Non-pigmented ciliary epithelial cell (primary cell): ENCODE measurements at places on chromosomes 1 and 21.

GRCh38 chr1:58883037-58883887 is 99.4 kb upstream of the JUN start:
- DNase-seq, result peak; percentile 95

DNA sequence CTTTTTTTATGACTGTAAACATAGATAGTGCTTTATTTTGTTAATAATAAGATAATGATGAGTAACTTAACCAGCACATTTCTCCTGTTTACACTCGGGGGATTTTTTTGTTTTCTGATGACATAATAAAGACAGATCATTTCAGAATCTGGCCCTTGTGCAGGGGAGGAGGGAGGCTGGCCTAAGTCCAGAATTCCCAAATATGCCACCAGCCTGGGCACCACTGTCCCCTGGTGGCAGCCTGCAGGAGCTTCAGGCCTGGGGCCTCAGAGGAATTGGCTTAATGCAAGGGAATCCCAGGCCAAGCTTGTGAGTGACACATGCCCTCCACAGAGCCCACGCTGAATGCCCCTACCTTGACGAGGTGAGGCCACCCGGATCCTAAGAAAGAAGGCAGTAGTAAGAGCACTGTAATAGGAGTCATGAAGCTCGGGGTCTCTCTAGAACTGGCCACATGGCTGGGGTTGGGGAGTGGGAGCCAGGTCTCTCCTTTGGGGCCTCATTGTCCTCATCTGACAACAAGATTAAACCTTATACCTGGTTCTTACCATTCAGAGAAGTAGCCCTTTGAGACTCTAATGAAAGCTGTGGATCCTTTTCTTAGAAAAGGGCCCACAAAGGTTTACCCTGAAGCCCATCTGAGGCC is 24.1 kb downstream of the ETNK2 start:
- DNase-seq, result peak; percentile 55

- DNase-seq, result no peak
Observed at GRCh38 chr1:27307874-27308598, 13.9 kb upstream of the TMEM222 start.

DNA sequence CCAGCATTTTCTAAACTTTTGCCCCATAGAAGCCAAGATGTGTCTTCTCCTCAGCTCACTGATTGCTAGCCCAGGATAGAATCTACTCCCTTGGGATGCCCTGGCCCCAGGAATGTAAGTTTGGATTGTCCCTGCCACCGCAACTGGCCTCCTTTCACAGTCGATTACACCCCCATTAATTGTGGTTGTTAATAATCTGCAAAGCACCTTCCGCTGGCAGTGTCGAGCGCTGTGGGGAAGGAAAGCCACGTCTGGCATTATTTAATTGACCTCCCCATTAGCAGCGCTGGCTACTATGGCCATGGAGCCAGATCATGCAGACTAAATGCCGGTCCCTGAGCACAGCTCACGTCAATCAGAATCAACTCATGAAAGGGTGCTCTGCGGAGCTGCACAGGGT is 597.3 kb upstream of the PLXNA2 start:
- DNase-seq, result no peak

DNA sequence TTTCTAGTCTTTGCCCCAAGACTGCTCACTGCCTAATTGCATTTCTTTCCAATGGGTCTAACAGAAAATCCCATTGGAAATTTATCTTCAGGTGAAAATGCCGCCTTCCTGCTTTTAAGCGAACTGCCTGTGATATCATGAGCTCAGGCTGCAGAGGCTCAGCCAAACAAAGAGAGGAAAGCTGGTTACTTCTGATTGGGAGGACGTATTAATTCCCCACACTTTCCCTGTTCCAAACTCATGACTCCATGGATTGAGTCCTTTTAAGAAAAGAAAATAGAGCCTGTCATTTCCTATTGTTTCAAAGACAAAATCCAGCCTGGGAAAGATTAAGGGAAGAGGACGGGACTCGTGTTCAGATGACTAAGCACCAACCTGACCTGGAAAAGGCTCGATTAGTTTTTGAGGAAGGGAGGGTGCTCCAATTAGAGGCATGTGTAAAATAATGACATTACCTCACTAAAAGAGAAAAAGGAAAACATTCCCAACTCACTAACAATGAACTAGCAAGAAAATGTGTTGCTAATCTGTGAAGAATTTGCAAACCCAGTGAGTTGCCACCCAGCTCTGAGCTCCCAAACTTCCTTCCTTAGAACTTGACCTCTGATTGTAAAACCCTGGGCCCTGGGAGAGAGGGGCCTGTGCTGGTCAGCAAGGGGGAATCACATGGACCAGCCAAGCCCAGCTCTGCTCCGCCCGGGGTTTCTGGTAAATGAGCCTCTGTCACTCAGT is 61.2 kb downstream of the TCP10L start:
- DNase-seq, result no peak

DNA sequence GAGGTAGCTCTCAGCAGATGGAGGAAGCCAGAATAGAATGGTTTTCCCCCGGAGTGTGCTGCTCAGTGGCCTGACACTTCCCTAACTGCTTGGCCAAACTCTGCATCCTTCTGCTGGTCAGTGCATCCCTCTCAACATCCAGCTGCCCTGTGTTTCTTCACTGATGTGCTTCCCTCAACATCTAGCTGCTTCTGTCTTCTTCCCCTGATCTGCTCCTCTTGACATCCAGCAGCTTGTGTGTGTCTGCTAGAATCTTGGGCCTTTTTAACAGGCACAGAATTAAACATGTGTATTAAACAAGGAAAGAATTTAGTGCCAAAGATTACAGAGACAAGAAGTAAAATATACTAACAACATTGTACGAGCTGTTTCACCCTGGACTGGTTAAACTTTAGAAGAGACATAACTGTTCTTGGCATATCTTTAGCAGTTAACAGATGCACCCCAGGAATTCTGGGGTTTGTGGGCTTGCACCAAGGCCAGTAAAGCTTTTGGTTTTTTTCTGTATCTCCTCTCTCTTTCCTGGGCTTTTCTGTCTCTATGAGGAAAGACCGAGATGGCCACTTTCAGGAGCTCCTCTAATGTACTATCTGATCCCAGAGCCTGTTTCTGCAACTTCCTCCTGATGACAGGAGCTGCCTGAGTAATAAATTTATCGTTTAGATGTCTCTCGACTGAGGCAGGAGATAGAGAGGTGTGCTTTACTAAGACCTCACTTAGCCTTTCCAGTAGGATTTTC is 34.8 kb upstream of the HSD3B1 start:
- DNase-seq, result no peak

DNA sequence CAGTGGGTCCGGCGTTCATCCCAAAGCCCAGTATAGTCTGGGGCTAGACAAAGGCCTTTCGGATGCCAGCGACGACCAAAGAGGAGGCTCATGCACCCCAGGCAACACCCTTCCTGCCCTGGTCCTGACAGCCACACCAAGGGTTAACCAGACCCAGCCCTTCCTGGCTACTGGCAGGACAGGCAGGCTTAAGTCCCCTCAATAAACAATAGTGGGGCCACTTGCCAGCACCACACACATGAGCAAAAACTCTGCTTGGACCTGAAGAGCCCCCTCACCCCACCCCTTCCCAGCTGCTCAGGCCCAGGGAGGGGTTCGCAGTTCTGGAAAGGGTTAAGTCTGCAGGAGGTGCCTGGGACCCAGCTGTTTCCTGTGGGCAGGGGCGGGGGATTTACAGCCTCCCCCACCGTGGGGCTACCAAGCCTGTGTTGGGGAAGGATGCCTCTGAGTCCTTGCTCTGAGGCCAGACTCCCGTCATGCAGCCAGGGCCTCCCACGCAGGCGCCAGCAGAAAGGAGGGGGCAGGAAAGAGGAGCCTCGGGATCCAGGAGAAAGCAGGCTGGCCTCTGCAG is 18.2 kb downstream of the PHLDA3 start:
- DNase-seq, result no peak

DNA sequence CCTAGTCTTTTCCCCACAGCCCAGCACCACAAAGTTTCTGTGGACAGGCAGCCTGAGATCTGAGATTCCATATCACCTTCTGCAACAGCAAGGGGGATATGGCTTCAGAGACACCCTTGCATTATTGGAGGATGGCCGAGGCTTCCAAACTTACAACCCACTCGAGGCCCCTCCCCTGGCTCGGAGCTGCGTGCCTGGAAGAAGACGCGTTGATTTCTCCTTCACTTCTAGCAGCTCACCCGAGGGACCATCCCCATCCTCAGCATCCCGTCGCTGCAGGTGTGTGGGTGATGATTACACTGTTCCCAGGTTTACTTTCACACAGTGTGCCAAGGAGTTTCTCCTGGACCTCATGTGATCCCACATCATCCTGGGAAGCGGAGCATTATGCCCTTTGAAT is 277.9 kb downstream of the MATN1 start:
- DNase-seq, result no peak

DNA sequence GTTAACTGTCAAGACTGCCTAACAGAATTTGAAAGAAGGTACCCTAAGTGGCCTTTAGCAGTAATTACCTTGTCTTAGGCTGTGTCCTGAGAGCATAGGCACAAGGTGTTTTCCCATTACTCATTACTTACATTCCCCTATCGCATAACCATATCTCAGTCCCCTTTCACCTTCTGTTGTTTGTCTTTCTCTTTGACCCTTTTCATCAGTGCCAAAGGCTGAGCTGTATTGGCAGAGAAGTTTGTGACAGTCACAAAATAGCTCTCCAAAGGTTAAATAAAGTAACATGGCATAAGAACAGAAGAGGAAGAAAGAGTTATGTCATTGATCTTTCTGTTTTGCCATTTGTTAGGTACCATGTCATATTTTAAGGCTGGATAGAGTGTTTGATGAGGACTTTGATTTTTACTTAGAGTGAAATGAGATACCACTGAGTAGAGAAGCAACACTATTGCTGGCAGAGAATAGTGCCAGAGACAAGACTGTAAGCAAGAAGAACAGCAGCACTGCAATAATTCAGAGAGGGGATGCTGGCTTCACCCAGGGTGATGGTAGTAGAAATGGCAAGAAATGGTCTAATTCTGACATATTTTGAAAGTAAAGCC is 497.8 kb downstream of the TTLL7 start:
- no peak for DNase-seq

DNA sequence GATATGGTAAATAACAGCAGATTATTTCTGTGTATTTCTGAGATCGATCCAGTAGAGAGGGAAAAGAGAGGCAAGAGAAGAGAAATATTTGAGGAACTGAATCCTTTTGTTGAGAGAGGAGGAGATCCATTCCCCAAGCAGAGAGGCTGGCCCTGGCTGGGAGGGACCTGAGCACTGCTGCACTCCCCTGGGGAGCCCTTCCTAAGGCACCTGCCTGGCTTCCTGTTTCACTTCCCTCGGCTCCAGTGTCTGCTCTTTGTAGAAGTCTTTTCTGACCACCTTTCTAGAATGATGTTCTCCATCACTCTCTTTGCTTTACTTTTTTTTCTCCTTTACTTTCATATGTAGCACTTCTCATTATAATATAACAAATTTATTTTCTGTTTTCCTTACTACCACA is 42.3 kb upstream of the SLC6A9 start:
- DNase-seq, result no peak
